ENCODE measurements at places on chromosomes 3 and 15.

- DNase-seq: no peak
Observed at GRCh38 chr3:179603831-179604230, 607 bp downstream of the MRPL47 start.

DNA sequence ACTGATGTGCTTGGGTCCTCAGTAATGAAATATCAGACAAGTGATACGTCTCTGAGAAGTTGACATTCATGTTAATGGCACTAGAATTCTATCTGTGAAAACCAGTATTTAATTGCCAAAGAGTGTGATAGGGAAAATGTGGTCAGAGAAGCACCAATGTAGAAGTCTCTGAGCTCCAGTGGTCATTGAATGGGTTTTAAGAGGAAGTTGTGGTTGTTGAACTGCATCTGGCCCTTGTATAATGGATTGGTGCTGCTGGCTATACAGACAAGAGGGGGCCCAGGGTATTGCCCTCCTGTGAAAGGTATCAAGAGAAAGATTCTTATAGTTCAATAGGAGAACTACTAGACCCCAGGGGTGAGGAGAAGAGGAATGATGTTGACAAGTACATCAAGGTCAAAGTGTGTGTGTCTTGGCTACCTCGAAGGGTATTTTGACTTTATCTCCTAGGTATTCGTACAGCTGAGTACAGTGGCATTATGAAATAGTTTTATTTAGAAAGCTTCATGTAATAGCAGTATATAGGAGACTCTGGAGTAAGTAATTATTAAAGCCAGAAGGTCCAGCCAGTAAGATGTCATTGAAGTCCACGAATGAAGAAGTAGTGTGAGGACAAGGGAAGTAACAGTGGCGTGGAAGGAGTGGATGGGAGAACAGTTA lies 47.1 kb downstream of the CHD2 start:
- DNase-seq: no peak

- DNase-seq: no peak
Observed at GRCh38 chr15:40290918-40291574, 8.2 kb upstream of the ANKRD63 start.

DNA sequence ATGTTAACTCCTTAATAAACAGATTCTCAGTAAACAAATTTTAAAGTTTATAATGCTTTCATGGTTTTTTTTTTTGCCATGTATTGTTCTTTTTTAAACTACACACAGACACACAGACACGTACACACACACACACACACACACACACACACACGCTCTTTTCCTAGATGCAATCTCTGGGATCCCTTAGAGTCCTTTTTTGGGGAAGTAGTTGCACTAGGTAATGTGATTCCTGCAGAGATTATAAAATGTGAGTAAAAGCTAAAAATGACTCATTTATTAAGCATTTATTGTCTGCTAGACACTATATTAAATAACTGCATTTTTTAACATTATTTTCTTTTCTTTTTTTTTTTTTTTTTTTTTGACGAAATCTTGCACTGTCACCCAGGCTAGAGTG lies 19.9 kb downstream of the NDUFB5 start:
- DNase-seq: no peak

GRCh38 chr3:31614162-31614921 lies 81.6 kb downstream of the STT3B start:
- no peak for DNase-seq

- DNase-seq: no peak
Observed at GRCh38 chr15:92569778-92570177, 85.8 kb downstream of the FAM174B start.

GRCh38 chr3:11548721-11549131 lies 95.0 kb downstream of the VGLL4 start:
- no peak for DNase-seq

- DNase-seq: no peak
Observed at GRCh38 chr3:183975981-183976662, 41.6 kb downstream of the ABCC5 start.

DNA sequence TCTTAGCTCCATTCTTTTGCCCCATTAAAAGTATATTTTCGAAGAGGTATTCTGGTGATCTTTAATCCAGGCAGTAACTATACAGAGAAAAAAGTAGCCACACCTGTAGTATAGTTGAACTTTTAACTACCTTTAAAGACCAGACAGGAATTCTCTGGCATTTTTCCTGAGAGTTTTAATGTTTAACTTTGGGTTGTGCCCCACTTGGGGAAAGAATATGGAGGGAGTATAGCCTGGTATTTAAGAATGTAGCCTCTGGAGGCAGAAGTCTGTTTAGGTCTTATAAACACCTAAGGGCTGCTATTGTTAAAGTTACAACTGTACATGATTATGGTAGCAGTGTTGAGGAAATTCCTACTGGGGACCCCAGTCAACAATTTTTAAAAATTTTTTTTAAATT lies 19.3 kb downstream of the C3orf85 start:
- no peak for DNase-seq

DNA sequence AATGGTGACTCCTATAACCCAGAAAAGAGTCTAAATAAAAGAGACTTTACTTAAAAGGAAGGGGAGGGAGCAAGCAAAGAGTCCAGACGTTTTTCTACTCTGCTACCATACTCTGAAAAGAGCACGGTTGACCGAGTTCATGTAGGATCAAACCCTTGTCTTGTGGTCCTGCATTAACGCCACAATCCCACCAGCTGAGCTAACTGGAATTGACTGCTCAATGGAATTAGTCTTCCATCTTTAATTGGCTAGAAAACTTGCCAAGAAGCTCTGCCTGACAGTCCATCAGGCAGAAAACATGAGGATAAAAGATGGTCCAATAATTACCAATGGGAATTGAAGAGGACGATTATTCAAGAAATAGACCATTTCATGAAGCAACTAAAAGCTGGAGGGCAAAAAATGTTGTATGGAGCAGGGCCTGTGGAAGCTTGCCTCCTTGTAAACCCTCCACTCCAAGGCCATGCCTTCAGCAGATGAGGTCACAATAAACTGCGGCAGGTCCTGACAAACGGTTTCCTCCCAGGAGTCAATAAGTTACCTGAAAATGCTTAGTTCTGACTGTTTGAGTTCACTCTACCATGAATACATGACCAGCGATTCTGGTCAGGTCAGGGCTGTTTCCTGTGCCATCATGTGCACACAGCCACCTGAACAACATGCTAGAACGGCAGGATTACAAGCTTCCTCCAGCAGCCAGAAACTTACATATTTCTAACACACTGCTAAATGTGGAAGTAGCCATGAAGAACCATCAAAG lies 35.6 kb upstream of the ARHGEF3 start:
- DNase-seq: no peak

- no peak for DNase-seq
Observed at GRCh38 chr15:51314391-51315337, 23.7 kb downstream of the CYP19A1 start.

DNA sequence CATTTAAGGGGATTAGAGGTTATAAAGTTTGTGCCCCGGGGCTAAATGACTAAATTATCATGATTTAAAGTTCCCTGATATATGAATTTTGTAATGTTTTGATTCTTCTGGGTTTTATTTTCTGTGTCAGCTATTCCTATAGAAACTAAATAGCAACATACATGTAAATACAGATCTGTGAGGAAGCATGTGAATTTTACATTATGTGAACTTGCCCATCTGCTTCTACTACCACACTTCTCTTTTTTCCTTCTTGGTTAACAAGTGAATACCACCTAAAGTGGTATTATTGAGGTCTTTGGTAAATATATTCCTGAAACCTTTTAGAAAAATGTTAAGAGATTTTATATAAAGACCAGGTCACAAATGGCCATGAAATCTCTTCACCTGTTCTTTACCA lies 29.3 kb downstream of the SLMAP start:
- DNase-seq: no peak

GRCh38 chr3:30161375-30161774 lies 445.0 kb upstream of the TGFBR2 start:
- DNase-seq: no peak

Measured in stimulated activated CD8-positive, alpha-beta memory T cell treated with anti-CD3 and anti-CD28 coated beads, Interleukin-15, amount 100 ng/mL, for 24 hours (primary cell).